ENCODE measurements at places on chromosomes 7 and 10. TPM values are rescaled to one million over a fixed set of nuclear protein-coding genes. Genes with fewer than 3 reads are reported as not detected.
A peak's percentile ranks its signal among the peaks of the same experiment; 100 is the strongest.

Gene CALML3
- total RNA-seq: not detected

Gene PLOD3
- total RNA-seq: 43.1 TPM

Gene TMEM184A
- total RNA-seq: 1.8 TPM

Gene CRPPA
- 0.71 TPM for total RNA-seq

GRCh38 chr7:80287400-80288174 lies 153.0 kb downstream of the GNAI1 start:
- DNase-seq: no peak

- no peak for DNase-seq
Measured at GRCh38 chr7:142355328-142355727, 97.5 kb upstream of the PRSS58 start.

DNA sequence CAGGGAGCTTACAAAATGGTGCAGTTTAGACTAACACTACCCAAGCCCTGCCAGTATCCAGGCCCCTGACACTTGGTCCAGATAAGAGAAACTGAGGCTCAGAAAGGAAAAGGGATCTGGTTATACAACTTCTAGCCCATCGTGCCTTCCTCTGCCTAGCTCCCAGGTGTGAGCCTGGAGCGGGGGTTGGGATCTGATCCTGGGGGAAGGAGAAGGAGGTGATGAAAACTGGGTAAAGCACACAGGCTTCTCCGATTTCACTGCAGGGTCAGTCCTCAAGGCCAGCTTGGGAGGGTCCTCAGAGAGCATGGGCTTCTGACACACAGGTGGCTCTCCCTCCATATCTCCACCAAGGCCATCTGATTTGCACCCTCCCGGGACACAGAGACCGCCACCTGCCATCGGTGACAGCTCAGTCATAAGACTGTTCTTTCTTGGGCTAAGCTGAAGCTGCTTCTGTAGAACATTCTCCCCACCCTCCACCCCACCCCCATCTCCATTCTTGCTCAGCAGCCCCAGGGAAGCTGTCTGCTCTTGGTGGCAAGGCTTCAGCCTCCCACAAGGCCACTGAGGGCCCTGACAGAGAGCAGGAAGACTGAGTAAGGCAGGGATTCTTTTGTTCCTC lies 16.4 kb downstream of the SRRM3 start:
- DNase-seq: no peak

DNA sequence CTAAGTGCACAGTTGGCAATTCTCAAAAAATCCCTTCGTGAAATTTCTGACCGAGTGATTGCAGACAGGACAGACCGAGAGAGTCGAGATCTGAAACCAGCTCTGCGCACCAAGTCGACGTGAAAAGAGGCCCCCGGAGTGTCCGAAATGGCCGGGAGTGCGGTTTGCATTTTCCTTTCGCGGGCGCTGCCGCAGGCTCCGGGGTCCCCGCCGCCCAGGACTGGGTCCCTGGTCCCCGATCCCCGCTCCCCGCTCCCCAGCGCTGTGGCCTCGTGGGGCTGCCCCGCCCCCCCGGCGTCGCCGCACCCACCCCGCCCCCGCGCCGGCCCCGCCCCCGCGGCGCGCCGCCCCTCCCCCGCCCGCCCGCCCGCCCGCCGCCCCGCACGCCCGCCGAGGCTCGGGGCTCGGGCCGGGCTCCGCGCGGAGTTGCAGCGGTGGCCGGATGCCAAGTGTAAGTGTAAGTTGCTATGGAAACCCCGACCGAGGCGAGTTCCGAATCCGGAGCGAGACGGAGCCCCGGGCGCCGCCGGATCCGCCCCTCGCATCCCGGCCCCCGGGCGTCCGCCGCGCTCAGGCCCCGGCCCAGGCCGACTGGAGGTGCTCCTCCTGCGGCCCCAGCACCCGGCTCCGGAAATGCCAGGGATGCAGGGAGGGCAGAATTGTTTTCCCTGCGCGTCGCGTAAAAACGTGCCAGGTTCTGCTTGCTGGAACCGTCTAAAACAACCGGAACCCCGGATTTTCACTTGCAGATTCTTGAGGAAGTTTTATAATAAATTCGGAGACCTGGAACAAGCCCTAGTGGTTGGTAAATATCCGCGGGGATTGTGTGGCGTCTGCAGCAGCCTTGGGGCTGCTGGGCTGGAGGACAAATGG lies 4.6 kb downstream of the BMI1 start:
- DNase-seq: peak; percentile 88

DNA sequence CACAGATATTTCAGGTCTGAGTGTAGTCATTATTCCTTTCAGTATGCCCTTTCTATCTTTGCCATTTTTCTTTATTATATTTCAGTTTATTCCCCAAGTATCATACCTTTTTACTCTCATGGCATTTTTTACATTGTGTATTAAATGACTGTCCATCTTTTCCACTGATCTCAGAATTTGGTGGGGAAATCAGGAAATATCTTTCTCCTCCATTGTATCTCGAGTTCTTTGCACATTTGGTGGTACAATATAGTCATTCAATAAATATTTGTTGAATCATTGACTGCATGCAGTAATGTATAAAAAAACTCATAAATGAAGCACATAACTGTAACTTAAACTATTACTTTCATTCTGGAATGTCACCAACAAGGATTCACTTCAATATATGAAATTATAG lies 354.7 kb downstream of the HGF start:
- no peak for DNase-seq

DNA sequence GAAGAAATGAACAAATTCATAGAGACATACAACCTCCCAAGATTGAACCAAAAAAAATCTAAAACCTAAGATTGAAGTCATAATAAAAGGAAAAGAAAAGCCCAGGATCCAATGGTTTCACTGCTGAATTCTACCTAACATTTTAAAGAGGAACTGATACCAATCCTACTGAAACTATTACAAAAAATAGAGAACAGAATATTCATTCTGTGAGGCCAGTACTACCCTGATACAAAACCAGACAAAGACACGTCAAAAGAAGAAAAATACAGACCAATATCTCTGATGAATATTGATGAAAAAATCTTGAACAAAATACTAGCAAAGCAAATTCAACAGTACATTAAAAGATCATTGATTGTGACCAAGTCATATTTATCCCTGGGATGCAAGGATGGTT lies 128.5 kb upstream of the STEAP1 start:
- DNase-seq: no peak

GRCh38 chr7:150909200-150909995 lies 57.1 kb downstream of the AOC1 start:
- no peak for DNase-seq

- DNase-seq: no peak
Measured at GRCh38 chr7:149490083-149490760, 7.4 kb downstream of the ZNF746 start.

DNA sequence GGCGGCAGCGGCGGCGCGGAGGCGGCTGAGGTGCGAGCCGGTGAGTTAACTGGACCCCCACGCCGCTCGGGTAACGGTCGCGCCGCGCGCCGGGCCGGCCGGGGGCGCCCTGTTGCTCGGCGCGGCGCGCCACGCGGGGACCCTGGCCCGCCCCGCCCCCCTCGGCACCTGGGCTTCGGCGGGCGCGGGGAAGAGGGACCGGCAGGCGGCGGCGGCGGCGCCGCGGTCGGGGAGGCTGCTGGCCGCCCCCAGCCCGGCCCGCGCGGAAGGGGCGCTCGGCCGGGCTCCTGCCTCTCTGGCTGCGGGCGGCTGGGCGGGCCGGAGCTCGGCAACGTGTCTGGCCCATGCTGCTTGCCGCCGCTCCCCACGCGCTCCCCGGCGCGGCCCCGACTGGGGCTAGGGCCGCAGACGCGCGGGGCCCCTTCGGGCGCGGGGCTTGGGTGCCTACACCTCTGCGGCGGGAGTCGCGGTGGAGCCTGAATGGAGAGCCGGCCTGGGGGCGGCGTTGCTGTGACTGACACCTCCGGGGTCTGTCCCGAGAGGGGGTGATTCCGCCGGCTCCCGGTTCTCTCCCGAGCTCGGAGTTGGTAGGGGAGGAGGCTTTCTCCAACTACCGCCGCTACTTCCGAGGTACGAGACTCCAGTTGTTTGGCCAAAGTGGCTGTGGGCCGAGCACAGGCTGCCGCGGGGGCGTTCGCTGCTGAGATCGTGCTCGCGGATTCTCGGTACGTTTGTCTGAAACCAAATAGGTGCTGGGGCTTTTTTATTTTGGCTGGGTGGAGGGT lies 494 bp downstream of the PALS2 start:
- DNase-seq: peak; percentile 83

- no peak for DNase-seq
Measured at GRCh38 chr10:114436941-114437340, 32.6 kb upstream of the AFAP1L2 start.

Data from H1 (cell line).